NCI-H1694 treated with DMSO at 0.1 percent for 48 hours (cell line): ENCODE measurements at places on chromosomes 3 and 15.

- DNase-seq, result no peak
Measured at GRCh38 chr3:131957980-131958379, 76.8 kb downstream of the CPNE4 start.

- no peak for DNase-seq
Measured at GRCh38 chr3:72093270-72093991, 308.5 kb upstream of the PROK2 start.

DNA sequence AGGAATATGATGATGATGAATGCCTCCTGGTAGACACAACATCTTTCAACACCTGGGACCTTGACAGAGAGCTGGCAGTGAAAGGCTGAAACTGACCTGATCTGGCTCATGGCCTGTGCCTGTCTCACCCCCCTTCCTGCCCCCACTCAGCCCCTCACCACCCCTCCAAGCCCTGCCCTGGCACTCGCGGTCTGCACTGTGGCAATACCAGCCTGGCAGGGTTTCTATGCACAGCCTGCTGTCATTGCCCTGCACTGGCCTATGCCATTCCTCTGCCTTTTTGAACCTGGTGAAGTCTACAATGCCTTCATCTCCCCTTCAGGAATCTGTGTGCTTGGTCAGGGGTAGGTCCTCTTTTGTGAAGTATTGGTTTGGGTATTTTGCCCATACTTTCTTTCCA lies 56.5 kb downstream of the ACAD9 start:
- DNase-seq, result peak; percentile 18

GRCh38 chr3:56130036-56130435 lies 338.2 kb downstream of the ERC2 start:
- no peak for DNase-seq

- no peak for DNase-seq
Measured at GRCh38 chr3:143036557-143036956, 35.2 kb downstream of the U2SURP start.

- no peak for DNase-seq
Measured at GRCh38 chr15:75809986-75810750, 33.1 kb upstream of the UBE2Q2 start.

GRCh38 chr3:188529228-188529627 lies 375.3 kb downstream of the LPP start:
- no peak for DNase-seq

DNA sequence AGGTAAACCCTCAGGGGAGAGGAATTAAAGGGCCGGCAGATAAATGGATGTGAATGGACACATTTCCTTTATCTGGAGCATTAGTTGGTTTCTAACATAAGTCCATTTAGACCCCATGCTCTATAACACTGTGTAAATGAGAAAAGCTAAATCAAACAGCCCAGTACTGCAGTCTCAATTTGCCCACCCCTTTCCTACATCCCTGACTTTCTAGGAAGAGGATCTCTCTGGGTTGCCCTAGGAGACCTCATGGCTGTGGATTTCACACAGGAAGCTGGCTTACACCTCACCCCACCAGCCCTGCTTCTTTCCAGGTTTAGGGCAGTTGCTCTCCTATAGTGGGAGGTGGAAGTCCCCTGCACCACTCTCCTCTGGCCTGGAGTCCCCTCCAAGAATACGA lies 126.2 kb downstream of the CLSTN2 start:
- no peak for DNase-seq

GRCh38 chr15:99615460-99615859 lies 49.7 kb downstream of the MEF2A start:
- no peak for DNase-seq

DNA sequence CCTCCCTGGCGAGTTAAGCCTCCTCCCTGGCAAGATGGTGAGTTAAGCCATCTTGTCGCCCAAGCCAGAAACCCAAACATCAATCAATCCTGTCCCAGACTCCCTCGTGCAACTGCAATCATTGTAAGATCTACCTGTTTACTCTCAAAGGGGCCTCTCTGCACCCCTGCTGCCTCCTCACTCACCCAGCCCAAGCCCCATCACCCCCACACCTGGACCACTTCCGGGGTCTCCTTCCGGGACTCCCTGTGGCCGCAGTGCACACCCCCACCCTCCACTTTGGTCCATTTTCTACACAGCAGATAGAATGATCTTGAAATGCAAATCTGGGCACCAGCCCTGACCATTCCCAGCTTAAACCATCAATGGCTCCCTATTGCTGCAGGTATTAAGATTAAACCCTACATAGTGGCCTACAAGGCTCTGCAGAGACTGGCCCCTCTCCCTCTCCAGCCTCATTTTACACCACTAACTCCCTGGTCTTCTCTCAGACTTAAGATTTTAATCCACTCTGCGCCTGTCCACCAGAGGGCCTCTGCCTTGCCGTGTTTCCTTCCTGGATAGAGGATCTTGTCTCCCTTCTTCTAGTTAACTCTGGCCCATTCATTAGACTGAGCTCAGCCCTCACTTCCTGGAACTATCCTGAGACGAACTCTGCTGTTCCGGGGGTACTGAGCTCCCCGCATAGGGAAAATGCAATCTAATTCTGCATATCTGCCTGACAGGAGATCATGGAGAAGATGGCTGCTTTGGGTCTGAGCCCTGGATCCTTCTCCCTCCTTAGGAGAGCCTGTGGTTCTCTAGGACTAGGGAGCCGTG lies 41.9 kb upstream of the SLC6A1 start:
- no peak for DNase-seq

DNA sequence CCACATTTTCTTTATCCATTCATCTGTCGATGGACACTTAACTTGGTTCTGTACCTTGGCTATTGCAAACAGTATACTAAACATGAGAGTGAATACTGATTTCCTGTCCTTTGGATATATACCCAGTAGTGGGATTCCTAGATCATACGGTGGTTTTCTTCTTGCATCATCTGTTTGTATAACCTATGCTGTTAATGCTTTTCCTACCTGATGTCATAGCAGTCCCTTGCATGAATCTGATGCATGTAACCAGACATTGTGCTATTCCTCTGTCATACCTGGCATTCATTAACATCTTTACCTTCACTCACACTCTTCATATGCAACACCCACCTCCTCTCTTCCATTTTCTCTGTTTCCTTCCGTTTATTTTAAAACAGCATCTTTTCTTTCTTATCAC lies 185.2 kb downstream of the KLHL25 start:
- DNase-seq, result no peak

- DNase-seq, result peak; percentile 87
Measured at GRCh38 chr15:70892002-70892911, at the start of the genes LRRC49 and THAP10. LRRC49 (plus strand) TSS chr15:70892826; CDS start chr15:70892895, 69 bp downstream. THAP10 (minus strand) TSS chr15:70892433; CDS start chr15:70892272, 161 bp downstream.

GRCh38 chr15:43913026-43913780 lies 86.4 kb downstream of the WDR76 start:
- no peak for DNase-seq

DNA sequence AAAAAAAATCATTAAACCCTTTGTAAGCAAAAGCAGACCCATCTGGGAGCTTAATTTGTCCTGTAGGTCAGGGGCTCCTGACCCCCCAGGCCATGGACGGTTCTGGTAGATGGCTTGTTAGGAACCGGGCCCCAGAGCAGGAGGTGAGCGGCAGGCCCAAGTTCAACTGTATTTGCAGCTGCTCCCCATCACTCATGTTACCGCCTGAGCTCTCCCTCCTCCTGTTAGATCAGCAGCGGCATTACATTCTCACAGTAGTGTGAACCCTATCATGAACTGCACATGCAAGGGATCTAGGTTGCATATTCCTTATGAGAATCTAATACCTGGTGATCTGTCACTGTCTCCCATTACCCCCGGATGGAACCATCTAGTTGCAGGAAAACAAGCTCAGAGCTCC lies 60.7 kb downstream of the FSIP1 start:
- no peak for DNase-seq

DNA sequence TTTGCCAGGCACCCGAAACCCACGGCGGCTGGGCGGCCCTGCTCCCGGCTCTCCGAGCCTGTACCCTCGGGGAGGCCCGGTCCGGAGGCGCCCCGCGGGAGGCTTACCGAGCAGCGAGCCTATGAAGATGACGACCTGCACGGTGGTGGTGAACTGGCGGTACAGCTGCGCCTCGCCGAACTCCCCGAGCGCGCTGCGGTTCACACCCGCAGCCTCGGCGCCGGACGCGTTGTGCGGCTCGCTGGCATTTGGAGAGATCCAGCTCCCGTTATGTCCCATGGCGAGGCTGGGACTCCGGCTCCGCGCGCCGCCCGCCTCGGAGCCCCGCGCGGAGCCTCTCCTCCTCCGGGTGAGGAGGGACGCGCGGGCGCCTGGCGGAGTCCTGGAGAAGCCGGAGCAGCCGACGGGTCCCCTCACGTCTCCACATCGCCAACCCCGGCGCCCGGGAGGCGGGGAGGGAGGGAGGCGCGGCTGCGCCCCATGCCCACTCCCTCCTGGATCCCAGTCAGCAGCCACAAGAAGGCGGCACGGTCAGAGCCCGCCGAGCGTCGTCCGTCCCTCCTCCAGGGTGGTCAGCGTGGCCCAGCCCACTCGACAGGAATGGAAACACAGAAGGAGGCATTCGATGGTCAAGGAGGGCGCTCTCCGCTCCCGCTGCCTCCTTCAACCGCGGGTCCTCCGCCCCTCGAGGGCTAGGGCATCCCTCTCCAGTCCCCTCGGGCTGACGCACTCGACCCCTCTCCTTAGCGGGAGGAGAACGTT lies at the start of gene GPR176:
GPR176 (minus strand) TSS at position 519 of the 762 bp plus-strand sequence; CDS start at position 279, 240 bp downstream.
- DNase-seq, result no peak

DNA sequence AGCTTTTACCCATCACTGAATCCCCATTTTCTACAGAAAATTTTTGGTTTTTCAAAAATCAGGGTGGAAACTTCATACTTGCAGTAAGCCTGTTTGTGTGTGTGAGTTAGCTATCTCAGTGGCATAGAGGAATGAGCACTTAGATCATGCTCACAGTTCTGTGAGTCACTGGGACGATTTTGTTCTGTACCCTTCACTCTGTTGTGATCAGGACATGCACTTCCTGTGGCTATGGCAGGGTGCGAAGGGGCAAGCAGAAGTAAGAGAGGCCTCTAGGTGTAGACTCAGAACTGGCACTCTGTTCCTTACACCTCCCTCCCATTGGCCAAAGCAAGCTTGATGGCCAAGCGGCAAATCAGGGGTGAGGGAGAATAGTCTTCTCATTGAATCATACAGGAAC lies 11.6 kb downstream of the NIPA2 start:
- no peak for DNase-seq

DNA sequence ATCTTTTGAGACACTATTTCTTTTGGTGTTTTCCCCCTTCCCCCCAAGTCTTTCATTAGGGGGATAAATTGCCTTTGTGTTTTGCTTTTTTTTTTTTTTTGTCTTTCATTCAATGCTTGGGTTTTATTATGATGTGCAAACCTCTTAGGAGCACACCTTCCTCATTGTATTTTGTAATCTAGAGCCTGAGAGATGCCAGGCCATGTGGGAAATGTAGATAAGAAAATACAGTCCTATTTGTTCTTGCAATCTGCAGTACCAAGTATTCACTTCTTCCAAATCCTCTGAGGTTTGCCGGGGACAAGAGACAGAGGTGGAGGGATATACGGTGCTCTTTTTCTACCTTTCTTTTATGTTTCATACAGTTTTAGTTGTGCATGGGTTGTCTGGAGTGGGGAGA lies 66.7 kb downstream of the LARS2 start:
- no peak for DNase-seq

- DNase-seq, result peak; percentile 56
Measured at GRCh38 chr3:188595890-188596376, 442.0 kb downstream of the LPP start.

DNA sequence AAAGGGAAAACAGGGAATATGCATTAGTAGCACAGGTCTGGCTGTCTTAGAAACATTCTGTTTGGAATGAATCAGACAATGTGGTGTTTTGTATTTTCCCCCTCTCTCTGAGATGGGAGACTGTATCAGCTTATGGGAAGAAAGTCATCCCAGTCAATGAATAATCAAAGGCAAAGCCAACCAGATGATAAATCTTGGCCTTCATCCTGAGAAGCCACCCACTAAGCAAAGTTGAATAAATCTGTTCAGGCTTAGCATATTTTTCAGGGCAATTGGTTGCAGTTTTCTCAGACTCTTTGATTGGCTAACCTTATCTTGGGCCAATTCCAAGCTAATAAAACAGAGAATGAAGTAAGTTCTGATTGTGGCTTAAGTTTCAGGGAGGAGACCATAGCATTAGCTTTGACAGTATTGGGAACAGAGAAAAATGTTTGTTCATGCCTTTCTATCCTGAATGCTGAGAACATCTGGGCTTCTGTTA lies 63.6 kb upstream of the ARL8B start:
- no peak for DNase-seq

DNA sequence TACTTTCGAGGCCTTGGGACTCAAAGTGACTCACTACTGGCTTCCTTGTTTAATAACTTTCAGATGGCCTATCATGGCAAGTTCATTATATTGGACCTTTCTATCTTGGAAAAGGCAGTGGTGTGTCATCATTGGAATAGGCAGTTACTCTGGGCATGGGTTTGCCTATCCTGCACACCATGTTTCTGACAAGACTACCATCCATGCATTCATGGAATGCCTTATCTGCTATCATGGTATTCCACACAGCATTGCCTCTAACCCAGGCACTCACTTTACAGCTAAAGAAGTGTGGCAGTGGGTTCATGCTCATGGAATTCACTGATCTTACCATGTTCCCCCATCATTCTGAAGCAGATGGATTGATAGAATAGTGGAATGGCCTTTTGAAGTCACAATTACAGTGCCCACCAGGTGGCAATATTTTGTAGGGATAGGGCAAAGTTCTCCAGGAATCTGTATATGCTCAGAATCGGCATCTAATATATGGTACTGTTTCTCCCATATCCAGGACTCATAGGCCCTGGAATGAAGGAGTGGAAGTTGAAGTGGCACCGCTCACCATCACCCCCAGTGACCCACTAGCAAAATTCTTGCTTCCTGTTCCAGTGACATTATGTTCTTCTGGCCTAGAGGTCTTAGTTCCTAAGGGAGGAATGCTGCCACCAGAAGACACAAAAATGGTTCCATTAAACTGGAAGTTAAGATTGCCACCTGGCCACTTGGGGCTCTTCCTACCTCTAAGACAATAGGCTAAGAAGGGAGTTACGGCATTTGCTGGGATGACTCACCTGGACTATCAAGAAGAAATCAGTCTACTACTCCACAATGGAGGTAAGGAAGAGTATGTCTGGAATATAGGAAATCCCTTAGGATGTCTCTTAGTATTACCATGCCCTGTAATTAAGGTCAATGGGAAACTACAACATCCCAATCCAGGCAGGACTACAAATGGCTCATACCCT lies 1161.4 kb downstream of the SI start:
- peak; percentile 27 for DNase-seq

DNA sequence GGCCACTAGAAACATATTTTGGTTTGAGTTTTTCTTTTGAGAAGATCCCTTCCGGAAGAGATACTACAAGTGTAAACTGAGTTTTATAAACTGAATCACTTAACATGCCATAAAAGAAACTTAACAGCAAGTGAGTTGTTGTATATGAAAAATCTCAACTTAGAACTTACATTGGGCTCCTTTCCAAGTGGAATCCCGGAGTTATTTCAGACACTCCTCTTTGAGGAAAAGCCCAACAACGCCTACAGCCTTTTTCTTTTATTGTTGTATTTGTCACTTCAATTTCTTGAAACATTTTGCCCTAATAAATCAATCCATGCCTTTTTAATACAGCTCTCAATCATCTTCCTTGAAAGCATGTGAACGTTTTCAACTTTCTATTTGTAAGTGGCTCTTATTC lies 137.3 kb downstream of the FEZF2 start:
- DNase-seq, result no peak

GRCh38 chr15:34301058-34301457 lies 36.5 kb downstream of the SLC12A6 start:
- no peak for DNase-seq

GRCh38 chr15:56251315-56252095 lies 7.8 kb upstream of the RFX7 start:
- DNase-seq, result no peak

GRCh38 chr3:143035466-143036211 lies 34.3 kb downstream of the U2SURP start:
- DNase-seq, result no peak

GRCh38 chr3:136960838-136961836 lies 3.4 kb downstream of the IL20RB start:
- no peak for DNase-seq
